ENCODE measurements at places on chromosomes 5 and 9. TPM values are rescaled to one million over a fixed set of nuclear protein-coding genes. Genes with fewer than 3 reads are reported as not detected.

The RPP25L gene
- 16.1 TPM for total RNA-seq

DNA sequence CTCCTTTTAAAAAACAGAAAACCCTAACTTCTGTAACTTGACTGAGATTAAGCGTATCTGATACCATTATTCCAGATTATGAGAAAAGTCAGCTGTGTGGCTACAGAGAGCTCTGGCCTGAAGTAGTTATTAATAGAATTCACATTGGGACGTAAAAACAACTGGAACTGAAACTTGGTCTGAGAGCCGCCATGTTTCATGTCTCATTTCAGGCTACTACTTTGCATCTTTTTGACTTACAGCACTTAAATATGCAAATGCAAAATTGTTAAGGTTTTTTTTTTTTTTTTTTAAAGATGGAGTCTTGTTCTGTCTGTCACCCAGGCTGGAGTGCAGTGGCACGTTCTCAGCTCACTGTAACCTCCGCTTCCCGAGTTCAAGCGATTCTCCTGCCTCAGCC lies 25.2 kb downstream of the MAP3K1 start:
- DNase-seq, result no peak

DNA sequence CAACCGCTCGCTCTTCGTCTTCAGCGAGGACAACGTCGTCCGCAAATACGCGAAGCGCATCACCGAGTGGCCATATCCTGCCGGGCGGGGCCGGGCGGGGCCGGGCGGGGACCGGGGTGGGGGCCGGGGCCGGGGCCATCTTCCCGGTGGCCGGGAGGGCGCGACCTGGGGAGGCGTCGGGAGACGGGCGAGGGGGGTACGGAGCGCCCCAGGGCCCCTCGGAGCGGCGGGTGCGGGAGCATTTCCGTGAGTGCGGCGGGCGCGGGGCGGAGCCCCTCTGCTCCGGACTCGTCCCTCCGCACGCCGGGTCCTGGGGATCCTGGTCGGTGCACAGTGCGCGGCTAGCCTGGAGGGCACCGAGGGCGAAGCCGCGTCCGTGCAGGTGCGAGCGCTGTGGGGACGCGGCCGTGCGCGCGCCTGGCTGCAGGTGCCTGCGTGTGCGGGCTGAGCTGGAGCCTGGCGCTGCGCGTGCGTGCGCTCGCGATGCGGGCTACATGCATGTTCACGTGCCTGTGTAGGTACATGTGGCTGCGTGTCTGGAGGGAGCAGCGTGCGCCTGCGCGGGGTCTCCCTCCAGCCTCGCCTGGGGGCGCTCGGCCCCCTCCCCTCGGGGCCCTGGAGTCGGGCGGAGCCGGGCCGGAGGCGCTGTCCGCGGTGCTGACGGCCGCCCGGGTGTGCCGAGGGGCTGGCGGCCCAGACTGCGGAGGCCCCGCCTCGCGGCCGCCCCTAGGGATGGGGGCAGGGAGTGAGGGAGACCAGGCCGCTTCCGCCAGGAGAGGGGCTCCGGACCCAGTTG lies 762 bp downstream of the CACNA1B start:
- no peak for DNase-seq

- no peak for DNase-seq
Observed at GRCh38 chr5:64519263-64519662, 13.4 kb downstream of the RGS7BP start.

GRCh38 chr9:126623314-126623666 lies 9.6 kb downstream of the LMX1B start:
- DNase-seq, result no peak

DNA sequence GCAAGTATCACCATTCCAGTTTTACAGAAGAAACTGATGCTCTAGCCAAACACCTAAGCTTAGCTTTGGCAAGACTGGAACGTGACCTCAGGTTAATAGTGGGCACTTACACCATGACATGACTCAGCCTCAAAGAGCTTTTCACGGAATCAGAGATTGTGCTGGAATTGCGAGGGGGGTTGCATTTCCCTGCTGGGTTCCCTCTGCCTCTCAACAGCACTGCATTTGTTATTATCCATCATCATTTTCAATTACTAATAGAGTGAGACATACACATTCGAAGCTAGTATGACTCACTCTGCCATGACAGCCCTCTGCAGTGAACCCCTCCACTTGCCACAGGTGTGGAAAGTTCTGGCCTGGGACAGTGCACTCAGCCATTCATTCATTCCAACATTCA lies 8.0 kb downstream of the SPOCK1 start:
- DNase-seq, result peak; percentile 84

DNA sequence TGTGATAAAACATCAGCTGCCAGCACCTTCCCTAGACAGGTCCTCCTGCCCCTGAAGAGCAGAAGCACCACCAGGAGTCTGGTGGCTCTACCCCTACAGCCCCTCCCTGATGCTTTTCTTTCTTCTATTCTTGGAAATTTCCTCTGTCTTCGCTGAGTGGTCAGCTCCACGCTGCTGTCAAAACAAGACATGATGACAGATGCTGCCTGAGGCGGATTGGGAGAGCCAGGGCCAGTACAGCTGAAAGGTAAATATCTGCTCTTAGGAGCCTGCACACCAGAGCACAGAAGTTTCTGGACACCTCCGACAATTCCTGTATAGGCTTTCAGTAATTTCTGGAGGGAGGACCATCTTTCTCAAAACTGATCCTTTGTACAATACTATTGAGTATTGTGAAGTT lies 4.7 kb upstream of the OR1Q1 start:
- DNase-seq, result no peak

DNA sequence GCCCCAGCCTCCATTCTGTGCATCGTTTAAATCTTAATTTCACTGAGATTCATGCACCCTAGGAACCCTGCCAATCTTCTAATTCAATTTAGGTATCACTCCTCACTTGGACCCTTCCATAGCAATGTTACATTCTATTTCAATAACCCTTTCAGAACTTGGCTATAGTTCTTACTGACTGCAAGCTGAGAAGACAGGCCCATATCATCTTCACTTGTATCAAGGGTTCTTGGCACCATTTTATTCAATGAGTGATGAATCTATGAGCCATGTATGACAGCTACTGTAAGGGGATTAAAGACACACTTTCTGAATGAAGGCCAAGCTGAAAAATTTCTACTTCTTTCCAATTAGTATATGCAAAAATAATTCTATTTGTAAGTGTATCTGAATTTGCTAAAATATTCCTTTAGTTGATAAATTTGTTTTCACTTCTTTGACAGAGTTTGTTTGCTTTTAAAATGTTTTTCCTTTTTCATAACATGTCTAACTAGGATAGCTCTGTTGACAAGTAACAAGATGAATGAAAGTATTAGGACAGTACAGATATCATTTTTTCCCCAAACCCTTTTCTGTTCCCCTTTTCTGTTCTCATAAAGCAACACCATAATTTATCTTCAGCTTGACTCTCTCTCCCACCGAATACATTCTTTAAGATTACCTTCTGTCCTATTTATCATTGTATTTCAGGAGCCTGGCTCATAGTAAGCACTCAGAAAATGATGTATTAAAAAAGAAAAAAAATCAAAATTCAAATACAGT lies 9.6 kb downstream of the ITGA2 start:
- no peak for DNase-seq

DNA sequence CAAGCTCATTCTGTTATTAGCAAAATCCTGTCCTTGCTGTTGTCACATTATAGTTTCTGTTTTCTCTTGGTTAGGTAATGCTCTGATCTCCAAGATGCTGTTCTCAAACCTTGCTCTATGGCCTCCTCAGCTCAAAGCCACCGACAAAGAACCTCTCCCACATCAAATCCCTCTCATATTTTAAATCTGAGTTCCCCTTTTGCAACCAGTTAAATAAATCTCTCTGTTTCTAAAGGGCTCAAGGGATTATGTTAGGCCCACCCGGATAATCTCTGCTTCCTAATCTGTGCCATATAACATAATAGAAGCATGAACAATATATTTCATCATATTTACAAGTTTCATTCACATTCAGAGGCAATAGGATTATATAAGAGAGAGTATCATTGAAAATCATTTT lies 286.0 kb downstream of the CYLC2 start:
- no peak for DNase-seq

The C9orf50 gene
- not detected for total RNA-seq

- no peak for DNase-seq
Observed at GRCh38 chr5:176631383-176632200, 1.1 kb downstream of the EIF4E1B start.

The OTP gene
- total RNA-seq, result not detected

The HDHD3 gene
- 24.1 TPM for total RNA-seq

DNA sequence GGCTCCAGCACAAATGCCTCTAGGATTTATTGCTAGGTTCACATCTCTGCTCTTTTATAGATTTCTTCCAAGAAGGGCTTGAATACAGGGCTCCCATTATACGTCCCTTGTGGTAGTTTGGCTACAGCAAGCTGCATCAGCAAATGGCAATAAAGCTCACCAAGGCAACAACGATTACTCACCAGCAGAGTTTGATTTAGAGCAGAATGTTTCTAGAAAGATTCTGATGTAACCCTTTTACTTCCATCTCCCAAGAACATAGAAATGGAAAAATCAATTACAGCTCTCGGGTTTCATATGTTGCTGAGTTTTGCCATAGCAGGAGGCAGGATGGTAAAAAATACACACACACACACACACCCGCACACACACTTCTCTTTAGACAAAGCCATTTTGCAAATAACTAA lies 124.2 kb upstream of the TNPO1 start:
- DNase-seq, result peak; percentile 6

DNA sequence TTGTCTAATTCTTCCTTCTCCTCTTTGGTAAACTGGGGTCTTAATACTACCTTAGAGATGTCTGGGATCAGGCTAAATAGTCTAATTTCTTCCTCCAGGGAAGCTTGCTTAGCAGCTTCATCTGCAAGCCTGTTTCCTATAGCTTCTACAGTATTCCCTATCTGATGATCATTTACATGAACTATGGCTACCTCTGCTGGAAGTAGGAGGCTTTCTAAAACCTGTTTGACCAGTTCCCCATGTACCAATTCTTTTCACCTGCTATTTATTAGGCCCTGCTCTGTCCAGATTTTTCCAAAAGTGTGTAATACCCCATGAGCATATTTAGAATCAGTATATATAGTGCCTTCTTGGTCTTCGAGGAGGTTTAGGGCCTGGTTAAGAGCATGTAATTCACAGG lies 619.8 kb downstream of the HINT1 start:
- no peak for DNase-seq

GRCh38 chr5:168843277-168844015 lies 264.3 kb upstream of the PANK3 start:
- DNase-seq, result no peak

- DNase-seq, result no peak
Observed at GRCh38 chr5:101534491-101535110, 631.5 kb upstream of the ST8SIA4 start.

GRCh38 chr9:95211028-95211427 lies 106.5 kb downstream of the FANCC start:
- DNase-seq, result peak; percentile 22

DNA sequence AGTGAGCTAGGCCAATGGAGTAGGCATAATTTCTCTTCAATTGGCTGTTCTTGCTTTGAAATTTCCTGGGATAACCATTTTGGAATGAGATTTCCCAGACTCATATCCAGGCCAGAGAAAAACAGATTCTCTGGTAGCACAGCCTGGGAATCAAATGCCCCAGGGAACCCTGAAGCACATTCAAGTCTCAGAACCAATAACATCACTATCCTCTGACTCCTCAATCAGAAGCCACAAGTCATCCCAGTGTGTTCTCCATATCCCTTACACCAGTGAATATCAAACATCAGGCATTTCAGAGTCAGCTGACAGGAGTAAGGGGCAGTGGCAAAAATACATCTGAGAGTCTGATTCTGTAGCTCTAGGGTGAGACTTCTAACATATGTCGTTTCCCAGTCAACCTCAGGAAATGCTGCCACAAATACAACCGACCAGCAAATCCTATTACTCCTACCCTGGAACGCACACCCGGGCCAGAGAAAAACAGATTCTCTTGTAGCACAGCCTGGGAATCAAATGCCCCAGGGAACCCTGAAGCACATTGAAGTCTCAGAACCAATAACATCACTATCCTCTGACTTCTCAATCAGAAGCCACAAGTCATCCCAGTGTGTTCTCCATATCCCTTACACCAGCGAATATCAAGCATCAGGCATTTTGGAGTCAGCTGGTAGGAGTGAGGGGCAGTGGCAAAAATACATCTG lies 537.7 kb upstream of the NMUR2 start:
- no peak for DNase-seq

DNA sequence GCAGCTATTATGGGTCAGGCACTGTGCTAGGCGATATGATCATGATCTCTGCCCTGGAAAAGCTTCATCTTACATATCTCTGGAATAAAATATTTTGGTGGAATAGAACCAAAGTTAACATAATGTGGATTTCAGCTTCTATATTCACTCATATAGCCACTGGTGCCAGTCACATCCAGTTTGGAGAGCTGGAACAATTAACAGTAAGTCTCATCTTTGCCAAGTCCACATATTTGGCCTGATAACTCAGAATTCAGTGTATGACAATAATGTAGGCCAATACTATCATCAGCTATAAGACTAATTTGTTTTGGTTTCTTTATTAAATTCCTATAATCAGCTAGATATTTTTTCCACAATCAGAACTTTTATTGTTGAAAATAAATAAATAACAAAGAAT lies 5.9 kb upstream of the FAM13B start:
- no peak for DNase-seq

GRCh38 chr5:7074176-7074575 lies 321.8 kb upstream of the ADCY2 start:
- DNase-seq, result no peak

GRCh38 chr9:68931821-68932220 lies 82.1 kb downstream of the PRKACG start:
- DNase-seq, result no peak

The SPOCK1 gene
- 224 TPM for total RNA-seq

- peak; percentile 44 for DNase-seq
Observed at GRCh38 chr5:163489055-163489744, 16.2 kb upstream of the MAT2B start.

DNA sequence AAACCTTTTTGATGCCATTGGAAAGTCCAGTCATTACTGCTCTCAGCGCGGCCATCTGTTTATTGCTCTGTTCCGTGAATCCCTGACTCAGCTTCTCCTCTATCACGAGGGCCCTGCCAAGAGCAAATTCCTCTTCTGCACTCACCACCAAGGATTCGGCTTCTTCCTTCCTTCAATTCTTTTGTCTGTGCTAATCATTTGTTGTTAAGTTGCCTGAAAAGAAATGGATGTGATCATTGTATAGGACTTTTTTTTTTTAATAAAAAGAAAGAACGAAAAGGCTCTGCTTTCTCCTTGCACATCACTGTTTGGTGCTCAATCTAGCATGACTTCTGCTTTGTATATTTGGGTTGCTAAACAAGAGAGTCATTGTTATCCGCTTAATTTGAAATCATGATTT lies 128.7 kb upstream of the PIK3R1 start:
- peak; percentile 69 for DNase-seq

- peak; percentile 19 for DNase-seq
Observed at GRCh38 chr5:104540448-104540847, 977.9 kb upstream of the NUDT12 start.

DNA sequence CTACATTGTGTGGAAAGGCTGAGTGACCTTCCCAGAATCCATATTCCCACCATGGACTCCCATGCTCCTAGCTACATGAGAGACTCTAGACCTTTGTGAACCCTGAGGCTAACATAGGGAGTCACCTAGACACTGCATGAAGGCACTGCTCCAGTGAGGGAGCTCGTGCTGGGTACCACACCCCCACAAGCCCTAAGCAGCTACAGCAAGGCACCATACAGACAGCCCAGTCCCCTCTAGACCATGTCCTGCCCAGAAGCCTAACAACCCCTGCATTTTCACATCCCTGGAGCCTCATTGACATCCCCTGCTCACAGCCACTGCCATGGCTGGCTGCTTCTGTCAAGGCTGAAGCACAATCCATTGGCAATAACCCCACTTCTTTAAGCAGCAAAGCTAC lies 176.5 kb upstream of the CTNND2 start:
- DNase-seq, result no peak
